ENCODE measurements at places on chromosomes 7 and 10. TPM values are rescaled to one million over a fixed set of nuclear protein-coding genes. Genes with fewer than 3 reads are reported as not detected.

Gene IDI2
- total RNA-seq: not detected

Gene ZPBP
- not detected for total RNA-seq

Gene COL13A1
- total RNA-seq: 17.2 TPM

Gene SEMA3C
- total RNA-seq: 455 TPM

Gene LIPK
- not detected for total RNA-seq

Gene CADPS2
- total RNA-seq: 8.6 TPM

Gene FAM53B
- total RNA-seq: 10.7 TPM

Gene NFE2L3
- 72.5 TPM for total RNA-seq

Gene GCK
- total RNA-seq: not detected

Gene FEZF1
- total RNA-seq: not detected

Gene SMARCD3
- total RNA-seq: 41.3 TPM

Data from smooth muscle cell of the umbilical artery (primary cell).